ENCODE measurements at places on chromosomes 3 and 15.

- peak; percentile 33 for DNase-seq
Observed at GRCh38 chr15:101652786-101653430, 727 bp upstream of the TM2D3 start.

GRCh38 chr3:86987421-86987715, 3.6 kb downstream of the VGLL3 start:
- DNase-seq, result no peak

DNA sequence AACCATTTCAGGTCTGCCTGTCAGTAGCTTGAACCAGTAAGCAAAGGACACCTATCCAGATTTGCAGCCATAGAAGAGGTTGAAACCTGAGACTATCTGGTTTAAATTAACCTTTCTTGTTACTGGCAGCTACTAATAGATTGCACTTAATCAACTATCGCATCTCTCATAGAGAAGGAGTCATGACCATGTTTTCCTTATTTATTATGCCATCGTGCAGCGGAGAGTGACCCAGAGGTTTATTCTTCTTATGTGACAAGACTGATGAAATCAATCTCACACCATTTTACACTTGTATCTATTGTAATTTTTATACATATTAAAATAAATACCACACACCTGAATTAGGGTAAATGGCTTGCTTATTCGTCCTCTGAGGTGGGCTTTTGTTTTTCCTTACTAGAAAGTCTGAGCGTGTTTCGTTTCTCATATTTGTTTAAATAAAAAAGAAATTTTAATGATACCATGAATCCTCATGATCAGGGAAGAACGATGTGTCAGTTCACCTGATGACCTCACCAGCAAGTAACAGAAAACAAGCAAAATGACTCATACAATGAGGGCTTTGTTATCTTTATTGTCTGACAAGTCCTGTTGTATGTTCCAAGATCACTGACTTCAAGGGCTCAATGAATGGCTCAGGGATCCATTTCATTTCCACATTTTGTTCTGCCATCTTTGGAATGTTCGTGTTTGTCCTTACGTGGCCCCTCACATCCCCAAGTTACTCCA, 379.5 kb upstream of the DPH6 start:
- DNase-seq, result no peak

- DNase-seq, result no peak
Observed at GRCh38 chr3:43268636-43269035, 17.7 kb upstream of the SNRK start.

GRCh38 chr3:132650153-132650552, 9.5 kb downstream of the ACAD11 start:
- DNase-seq, result no peak

- peak; percentile 86 for DNase-seq
Observed at GRCh38 chr3:11582191-11582968, 61.3 kb downstream of the VGLL4 start.

Measured in AG20443 (cell line).